PC-9 (cell line): ENCODE measurements at places on chromosomes 5 and 9. TPM values are rescaled to one million over a fixed set of nuclear protein-coding genes. Genes with fewer than 3 reads are reported as not detected.

ARSI gene
- total RNA-seq, result 2.6 and 3.2 TPM in 2 replicates

SNCB gene
- not detected in 2 replicates for total RNA-seq

HMCN2 gene
- 1.6 and 3.1 TPM in 2 replicates for total RNA-seq

NPDC1 gene
- total RNA-seq, result 89.8 and 137 TPM in 2 replicates

RNF183 gene
- 0.92 and 2.3 TPM in 2 replicates for total RNA-seq

PCDHB3 gene
- total RNA-seq, result 0.17 and 0.55 TPM in 2 replicates

GRCh38 chr5:165196961-165197360 is 1691.5 kb downstream of the MAT2B start:
- H3K27me3 ChIP-seq, result no peaks in the 10 kb centered on the region
- no peaks in the 10 kb centered on the region for H3K4me1 ChIP-seq
- H3K4me3 ChIP-seq, result no peak overlapping the region
- H3K36me3 ChIP-seq, result no peaks in the 10 kb centered on the region
- no peak for DNase-seq

DNA sequence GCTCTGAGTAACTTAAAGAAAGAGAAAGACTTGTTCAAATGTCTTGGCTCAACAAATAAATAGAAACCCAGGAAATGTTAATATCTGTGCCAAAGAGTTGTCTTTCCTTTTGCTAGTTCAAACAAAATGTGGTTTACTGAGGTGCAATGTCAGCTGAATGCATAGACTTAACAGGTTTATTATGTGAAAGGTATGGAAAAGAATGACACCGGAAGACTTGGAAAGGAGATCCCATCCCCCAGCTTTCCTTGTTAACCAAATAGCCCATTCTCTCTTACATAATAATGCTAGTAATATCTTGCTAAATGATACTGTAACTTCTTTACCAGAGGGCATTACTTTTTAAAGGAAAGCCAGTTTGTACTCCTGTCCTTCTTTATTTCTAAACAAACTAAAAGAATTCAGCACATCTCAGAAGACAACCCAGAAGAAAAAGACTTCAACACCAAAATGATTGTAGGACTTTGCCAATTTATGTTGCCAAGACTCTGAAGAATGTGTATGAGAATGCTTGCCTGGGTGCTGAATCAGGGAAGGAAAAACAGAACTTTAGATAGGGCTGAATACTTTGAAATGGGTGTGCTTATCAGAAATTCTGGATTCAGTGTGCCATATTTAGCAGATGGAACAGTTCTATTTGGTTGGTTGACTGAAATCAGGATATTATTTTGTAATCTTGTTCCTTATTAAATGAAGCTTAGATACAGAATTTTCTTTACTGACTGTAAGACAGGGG is 344.1 kb downstream of the TMEM38B start:
- H3K4me1 ChIP-seq, result no peaks in the 10 kb centered on the region
- H3K27me3 ChIP-seq, result no peaks in the 10 kb centered on the region
- H3K36me3 ChIP-seq, result no peaks in the 10 kb centered on the region
- no peak for DNase-seq
- H3K27ac ChIP-seq, result no peak overlapping the region

DNA sequence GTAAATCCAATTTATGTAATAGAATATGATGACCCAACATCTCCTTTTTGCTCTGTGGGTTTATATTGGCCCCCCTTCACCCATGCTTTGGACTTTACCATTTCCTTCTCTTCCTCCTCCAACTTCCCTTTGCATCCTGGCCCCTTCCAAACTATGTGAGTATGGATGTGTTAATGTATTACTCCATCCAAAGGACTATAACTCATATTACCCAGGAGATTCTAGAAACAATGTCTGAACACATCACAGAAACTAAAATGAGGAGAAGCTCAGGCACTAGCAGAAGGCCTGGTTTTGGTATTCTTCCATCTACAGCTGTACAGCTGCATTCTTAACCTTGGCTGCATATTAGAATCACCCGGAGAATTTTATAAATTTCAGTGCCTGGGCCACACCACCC is 110.7 kb downstream of the PDE4D start:
- peaks cover 19% of the 10 kb centered on the region for H3K4me1 ChIP-seq
- no peak overlapping the region for H3K4me3 ChIP-seq
- H3K27me3 ChIP-seq, result no peaks in the 10 kb centered on the region
- H3K27ac ChIP-seq, result no peak overlapping the region

DNA sequence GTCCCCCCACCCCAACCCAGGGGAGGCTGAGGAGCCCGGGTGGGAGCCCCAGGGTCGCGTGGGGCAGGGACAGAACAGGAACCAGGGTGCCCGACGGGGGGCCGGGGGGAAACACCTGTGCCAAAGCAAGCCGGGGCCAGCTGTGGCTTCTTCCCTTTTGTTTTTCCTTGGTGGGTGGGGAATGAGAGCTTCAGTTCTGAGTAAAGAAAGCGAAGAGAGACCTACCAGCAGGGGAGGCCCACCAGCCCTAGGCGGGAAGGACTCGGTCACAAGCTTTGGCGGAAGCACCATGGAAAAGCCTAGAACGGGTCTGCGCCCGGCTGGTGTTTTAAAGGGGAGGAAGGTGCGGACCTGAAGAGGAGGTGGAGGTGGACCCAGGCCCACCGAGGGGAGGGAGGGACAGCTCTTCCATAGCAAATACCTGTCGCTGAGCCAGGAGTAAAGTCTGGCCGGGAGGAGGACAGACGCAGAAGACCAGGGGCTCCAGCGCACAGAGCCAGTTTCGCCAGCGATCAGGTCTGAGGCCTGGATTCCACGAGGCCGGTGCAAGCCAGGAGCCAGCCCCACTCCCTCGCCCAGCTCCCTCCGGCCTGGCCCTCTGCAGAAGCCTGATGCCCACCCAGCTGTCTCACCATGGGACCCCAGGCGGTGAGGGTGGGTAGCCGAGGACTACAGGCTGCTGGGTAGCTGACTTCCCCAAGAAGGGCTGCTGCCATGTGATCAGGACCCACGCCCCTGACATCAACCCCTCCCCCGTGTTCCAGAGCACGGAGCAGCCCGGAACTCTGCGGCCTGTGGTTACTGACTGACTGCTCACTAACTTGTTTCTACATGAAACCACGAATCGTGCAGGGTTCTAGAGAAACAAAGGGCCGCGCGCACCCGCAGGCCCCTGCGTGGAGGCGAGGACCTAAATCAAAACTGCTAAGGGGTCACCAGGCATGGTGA is 849 bp upstream of the MGAT1 start:
- H3K27ac ChIP-seq, result no peak overlapping the region
- H3K4me3 ChIP-seq, result no peak overlapping the region; the same call in 1 of the 2 replicates
- DNase-seq, result no peak
- 0 out of 2 replicates have a peak, but pooled peaks cover 3% of the 10 kb centered on the region for H3K36me3 ChIP-seq

DNA sequence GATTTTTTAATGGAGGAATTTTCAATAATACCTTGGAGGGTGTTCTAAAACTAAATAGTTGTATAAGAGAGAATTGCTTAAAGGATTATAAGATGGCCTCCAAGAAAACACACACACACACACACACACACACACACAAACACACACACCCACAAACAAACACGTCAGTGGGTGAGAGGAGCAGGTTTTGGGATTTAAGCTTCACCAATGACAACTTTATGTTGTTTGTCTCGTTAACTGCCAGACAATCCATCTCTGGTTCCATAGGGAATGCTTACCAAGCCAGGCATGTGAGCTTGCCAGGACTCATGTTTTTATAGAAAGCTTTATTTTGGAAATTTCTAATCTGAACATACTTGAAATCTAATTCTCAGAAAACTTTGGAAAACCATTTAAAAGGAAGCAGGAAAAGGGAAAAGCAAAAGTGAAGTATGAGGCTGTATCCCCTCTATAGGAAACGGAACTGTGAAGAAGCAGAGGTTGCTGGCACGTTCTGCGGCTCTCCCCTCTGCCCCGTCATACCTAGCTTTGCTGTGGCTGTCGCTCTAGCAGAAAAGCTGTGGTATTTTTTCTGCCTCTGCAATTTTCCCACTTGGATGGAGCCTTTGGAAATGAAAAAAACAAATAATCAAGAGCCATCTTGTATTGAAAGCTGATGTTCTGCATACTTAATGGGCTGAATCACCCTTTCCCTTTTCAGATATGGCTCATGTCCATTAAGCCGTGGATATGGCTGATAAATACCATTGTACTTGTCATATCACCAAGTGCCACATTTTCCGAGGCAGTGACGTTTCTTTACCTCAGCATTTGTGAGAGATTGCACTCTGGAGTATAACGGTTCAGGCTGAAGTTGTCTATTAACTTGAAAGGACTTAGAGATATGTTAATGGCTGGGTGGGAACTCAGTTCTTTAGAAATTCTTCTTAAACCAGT is 112.7 kb downstream of the NTRK2 start:
- H3K4me1 ChIP-seq, result no peaks in the 10 kb centered on the region
- no peaks in the 10 kb centered on the region for H3K36me3 ChIP-seq
- H3K4me3 ChIP-seq, result no peak overlapping the region
- H3K27me3 ChIP-seq, result peaks cover 10% of the 10 kb centered on the region; the same call in 1 of the 2 replicates
- DNase-seq, result no peak
- no peak overlapping the region for H3K27ac ChIP-seq

- no peak for DNase-seq
- H3K4me1 ChIP-seq, result no peaks in the 10 kb centered on the region
- H3K27ac ChIP-seq, result no peak overlapping the region
- H3K27me3 ChIP-seq, result no peaks in the 10 kb centered on the region
- no peak overlapping the region for H3K4me3 ChIP-seq
- no peaks in the 10 kb centered on the region for H3K36me3 ChIP-seq
These were observed 61.9 kb upstream of the JAK2 start for GRCh38 chr9:4923141-4923540.

GRCh38 chr5:141958546-141959172 is 657 bp upstream of the PCDH12 start:
- DNase-seq, result peak; percentile 15
- H3K27ac ChIP-seq, result no peak overlapping the region
- H3K4me1 ChIP-seq, result peaks cover 11% of the 10 kb centered on the region
- H3K36me3 ChIP-seq, result no peaks in the 10 kb centered on the region
- no peaks in the 10 kb centered on the region for H3K27me3 ChIP-seq

GRCh38 chr9:87959916-87960581 is 14.3 kb downstream of the CDK20 start:
- no peak for DNase-seq
- H3K4me3 ChIP-seq, result no peak overlapping the region

DNA sequence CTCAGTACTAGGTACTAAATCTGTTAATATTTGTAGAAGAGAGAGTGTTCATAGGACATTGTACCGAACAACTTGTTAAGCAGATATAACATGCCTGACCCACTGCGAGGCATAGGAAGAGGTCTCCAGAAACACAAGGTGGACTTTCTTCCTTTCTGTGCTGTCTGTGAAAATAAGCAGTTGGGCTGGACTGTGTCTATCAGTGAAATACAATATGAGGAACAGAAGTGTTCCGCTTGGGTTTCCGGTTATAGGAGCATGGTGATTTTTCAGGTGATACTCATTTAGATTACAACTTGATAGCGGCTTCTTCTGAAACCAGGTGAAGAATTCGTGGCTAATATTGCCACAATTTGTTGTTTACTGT is 60.9 kb upstream of the TLR4 start:
- no peaks in the 10 kb centered on the region for H3K36me3 ChIP-seq
- no peak overlapping the region for H3K27ac ChIP-seq
- H3K27me3 ChIP-seq, result peaks cover 28% of the 10 kb centered on the region
- no peak overlapping the region for H3K4me3 ChIP-seq
- DNase-seq, result no peak
- H3K4me1 ChIP-seq, result no peaks in the 10 kb centered on the region

DNA sequence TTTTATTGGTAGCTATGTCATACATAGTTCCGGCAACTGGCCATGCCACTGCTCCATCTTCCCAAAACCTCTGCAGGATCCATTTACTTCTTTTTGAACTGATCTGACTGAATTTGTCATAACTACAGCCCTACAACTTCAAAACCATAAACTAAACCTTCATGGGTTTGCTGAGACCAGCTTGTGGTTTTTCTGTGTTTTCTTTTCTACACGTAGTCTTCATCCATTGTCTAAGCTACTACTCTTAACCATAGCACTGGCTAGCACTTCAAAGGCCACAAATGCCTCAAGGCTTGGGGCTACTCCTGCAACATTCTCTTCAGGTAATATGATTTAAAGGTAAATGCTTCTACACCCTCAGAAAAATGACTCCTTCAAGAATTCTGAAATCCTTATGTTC is 9.0 kb upstream of the KIF2A start:
- H3K27me3 ChIP-seq, result no peaks in the 10 kb centered on the region
- no peak overlapping the region for H3K4me3 ChIP-seq
- no peaks in the 10 kb centered on the region for H3K36me3 ChIP-seq
- no peak for DNase-seq

GRCh38 chr9:98933890-98934289 is 9.8 kb upstream of the COL15A1 start:
- H3K27ac ChIP-seq, result no peak overlapping the region
- H3K36me3 ChIP-seq, result no peaks in the 10 kb centered on the region
- peaks cover 53% of the 10 kb centered on the region for H3K27me3 ChIP-seq
- DNase-seq, result no peak
- no peaks in the 10 kb centered on the region for H3K4me1 ChIP-seq

DNA sequence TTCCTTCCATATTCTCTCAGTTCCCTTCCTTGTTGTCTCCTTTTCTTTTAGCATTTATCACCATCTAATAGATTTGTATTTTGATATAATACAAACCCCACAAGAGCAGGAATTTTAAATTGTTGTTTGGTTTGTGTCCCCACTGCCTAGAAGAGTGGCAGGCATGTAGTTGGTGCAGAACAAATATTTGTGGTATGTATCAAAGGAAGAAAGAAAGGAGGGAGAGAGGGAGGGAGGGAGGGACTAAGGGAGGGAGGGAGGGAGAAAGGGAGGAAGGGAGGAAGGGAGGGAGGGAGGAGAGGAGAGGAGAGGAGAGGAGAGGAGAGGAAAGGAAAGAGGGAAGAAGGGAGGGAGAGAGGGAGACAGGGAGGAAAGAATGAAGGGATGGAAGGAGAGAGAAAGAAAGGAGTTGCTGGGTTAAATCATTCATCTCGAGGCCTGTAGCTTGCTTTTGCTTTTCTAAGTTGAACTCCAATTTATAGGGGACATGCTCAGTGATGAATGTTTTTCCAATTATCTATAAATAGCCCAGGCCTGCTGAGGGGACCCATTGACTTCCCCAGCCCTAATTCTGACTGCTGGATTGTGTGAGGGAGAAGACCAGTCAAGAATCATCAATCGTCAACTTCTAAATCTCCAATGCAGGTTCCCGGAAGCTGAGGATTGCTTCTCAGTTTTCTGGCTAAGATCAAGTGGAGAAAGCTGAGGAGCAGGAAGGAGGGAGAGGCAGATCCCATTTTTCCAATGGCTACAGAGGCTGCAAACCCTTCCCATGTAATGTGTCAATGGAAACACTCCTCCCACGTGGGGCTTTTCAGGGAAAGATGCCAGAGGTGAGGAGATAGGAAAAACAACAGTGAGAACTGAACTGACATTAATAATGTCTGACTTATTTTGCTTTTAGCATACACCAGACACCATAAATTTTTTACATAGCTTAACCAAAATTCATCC is 320.7 kb downstream of the ASTN2 start:
- no peaks in the 10 kb centered on the region for H3K27me3 ChIP-seq
- H3K36me3 ChIP-seq, result no peaks in the 10 kb centered on the region
- no peak overlapping the region for H3K27ac ChIP-seq
- no peak for DNase-seq
- no peak overlapping the region for H3K4me3 ChIP-seq
